ENCODE measurements at places on chromosomes 11 and 22.

- DNase-seq, result no peak
Observed at GRCh38 chr22:32205974-32206773, 1.3 kb upstream of the RFPL2 start.

DNA sequence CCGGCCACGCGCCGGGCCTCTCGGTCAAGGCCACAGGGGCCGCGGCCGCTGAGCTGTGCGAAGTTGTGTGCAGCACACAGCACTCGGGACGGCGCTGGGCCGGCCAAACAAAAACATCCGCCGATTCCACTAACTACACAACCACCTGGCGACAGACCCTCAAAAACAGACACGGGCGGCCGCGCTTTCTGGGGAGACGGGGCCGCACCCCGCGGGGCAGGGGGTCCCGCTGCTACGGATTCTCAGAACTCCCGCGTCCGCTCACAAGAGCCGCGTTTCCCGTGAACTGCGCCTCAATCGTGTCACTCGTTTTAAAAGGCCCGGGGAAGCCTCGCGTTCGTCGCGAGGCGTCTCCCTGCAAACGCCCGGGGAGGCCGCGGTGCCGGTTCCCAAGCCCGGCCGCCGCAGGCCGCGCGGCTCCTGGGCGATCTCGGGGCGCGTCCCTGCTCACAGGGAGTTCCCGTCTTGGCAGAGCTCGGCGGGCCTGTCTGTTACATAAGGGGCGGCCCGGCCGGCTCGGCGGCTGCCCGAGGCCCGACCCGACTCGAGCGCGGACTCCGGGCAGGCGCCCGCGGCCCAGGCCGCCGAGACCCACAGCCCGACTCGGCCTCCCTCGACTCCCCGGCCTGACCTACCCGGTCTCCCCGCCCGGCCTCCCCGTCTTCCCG is 936 bp downstream of the BRD1 start:
- no peak for DNase-seq

DNA sequence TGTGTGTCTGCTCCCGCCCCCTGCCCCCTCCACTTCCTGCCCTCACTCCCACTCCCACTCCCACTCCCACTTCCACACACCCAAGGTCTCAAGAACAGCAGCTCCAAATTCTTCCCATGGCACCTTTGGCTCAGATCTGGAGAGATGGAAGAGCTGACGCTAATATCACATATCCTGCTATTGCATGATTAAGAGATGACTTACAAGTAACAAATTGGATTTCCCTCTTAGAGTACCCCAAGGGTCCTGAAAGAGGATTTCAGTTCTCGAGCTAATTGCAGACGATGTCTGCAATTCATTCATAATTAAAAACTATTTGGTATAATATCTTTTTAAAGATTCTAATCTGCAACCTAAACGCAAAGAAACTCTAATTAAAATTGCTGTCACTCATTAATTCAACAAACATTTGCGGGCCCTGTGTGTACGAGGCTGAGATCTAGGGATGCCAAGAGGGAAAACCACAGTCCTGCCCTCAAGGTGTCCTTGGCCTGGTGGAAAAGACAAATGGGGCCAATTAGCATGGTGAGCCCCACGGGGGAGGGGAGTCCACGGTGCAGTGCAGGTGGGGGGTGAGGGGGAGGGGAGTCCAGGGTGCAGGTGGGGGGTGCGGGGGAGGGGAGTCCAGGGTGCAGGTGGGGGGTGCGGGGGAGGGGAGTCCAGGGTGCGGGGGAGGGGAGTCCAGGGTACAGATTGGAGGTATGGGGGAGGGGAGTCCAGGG is 50.3 kb downstream of the CELSR1 start:
- no peak for DNase-seq

DNA sequence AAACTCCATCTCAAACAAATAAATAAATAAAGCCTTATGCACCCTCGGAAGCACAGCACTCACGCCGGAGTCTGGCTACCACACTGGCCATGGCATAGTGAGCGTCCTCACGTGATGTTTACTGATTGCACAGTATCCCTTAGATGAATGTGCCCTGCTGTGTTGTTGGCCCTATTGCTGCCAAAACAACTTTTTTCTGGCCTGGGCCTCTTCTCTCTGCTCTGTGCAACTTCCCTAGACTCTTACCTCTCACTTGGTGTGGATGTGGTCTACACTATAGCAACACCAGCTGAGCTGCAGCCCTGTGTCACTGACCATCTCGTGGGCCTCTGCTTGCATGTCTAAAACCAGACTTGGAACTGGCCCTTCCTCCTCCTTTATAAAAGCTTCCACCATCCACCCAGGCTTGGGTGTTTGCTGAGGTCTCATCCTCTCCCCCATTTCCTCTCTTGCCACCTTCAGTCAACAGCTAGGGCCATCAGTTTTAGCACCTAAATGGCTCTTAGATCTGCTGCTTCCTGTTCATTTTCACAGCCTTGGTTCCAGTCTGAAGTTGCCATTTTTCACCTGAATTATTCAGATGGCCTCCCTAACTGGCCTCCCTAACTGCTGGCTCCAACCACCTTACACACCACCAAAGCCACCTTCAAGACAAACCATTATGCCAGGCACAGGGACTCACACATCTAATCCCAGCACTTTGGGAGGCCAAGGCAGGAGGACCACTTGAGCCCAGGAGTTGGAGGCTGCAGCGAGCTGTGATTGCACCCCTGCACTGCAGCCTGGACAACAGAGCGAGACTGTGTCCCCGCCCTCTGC is 9.2 kb downstream of the ZNF74 start:
- DNase-seq, result no peak

- no peak for DNase-seq
Observed at GRCh38 chr22:50398831-50399648, 55.9 kb downstream of the PPP6R2 start.

DNA sequence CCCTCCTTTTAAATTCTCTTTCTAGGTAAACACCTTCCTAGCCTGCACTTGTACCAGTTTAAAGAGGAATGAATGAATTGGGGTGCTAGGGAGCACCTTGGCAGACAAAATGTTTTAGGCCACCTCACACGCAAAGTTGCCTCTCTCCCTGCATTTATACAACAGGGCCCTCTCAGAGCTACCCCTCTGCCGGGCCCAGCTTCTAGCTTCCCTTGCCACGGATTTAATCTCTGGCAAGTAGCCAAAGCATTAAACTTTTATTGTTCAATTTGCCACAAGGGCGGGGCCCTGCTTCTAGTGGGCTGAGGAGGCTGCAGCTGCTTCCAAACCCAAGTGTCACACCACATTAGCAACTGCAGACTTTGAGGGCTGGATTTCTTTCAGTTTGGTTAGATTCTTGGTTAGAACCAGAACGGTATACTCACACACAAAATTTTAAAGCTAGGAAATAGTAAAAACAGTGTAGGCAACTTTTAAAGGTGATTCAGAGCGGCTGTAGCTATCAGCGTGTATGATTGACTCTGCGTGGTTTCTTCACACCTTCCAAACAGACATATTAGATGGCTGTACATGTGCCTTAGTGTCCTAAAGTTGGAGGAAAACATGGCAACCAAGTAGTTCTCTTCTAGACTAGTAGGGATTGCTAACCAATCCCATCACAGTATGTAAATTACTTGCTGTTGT is 6.5 kb downstream of the KREMEN1 start:
- no peak for DNase-seq

- no peak for DNase-seq
Observed at GRCh38 chr22:43974028-43974545, 18.8 kb downstream of the SAMM50 start.

DNA sequence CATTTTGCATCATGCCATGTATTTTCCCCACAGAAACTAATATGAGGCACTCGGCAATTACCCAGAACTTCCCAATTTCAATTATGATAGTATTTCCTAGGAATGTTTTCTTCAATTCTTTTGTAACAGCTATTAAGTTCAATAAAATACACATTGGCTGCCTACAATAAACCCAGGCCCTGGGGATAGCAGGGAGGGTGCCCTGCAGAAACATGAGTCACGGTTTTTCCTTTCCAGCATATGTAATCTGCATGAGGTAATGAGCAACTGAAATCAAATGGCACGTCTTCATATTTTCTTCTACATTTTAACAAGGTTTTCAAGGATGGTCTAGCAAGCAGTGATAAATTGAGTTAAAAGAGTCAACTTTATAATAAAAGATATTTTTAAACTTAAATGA is 32.0 kb downstream of the GUCY1A2 start:
- no peak for DNase-seq

DNA sequence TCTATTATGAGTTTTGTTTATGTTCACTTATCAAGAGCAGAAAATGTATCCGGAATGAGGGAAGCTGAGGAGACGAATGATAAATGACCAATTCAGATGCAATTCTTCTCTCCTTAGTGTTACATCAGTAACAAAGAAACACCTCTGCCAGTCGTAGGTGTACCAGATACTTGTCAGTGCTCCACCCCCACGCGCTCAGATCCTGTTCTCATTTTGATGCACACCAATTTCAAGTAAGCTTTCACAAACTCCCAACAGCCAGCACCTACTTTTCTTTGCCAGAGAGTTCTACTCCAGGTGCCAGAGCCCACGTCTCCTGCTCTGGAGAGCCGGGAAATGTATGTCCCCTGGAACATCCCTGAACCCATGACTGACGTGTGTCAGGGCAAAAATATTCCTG is 43.7 kb downstream of the OR8B12 start:
- no peak for DNase-seq

- DNase-seq, result no peak
Observed at GRCh38 chr11:17713851-17714250, 5.5 kb upstream of the MYOD1 start.

DNA sequence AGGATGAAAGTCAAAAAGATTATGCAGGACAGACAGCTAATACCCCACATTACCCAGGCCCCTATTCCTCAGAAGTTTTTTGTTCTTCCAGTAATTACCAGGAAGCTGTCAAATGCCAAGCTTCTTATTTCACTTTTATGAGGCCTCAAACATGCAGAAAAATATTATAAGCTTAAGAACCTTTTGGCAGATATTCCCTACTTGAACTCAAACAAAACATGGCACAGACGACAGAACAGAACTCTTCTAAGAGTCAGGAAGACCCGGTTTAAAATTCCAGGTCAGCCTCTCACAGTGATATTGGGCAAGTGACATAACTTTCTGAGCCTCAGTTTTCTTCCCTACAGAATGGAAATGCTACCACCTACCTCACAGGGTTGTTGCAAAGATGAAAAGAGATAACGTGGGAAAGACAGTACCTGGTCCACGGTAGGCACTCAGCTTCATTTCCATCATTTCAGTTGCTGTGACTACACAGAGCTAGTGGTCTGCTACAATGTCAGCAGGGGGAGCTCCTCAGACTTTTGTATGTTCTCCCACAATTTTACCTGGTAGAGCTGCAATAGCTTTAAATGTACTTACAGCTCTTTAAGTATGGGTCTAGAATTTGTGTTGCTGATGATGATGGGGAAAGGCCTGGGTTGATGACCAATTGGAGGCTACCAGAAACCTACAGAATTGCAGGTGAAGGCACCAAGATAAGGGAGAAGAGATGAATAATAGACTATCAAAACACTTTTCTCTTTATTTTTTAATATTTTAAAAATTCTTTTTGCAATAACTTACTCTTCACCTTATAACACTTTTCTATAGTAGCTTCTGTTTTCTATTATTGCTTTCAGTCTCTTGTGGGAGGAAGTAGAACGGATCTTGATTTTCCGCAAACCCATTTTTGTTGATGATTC is 98.3 kb upstream of the CHRM4 start:
- no peak for DNase-seq

DNA sequence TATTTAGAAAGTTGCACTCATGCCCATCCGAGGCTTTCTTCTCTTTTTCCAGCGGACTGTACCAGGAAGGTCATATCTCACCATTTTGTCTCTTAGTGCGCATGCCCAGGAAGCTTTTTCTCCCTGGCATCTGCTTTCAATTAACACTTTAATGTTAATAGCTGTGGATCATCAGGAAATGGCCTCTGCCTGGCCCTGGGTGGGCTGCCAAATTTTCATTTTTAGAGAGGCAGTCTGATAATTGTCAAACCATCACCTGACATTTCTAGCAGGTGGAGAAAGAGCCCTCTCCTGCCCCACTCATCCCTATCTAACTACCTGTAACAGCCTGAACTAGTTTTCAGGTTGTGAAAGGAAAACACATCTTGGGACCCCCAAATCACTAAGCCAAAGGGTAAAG is 257.4 kb upstream of the LRRC4C start:
- DNase-seq, result no peak

- DNase-seq, result no peak
Observed at GRCh38 chr22:17865183-17866055, 91.2 kb upstream of the BID start.

Measured in activated naive CD4-positive, alpha-beta T cell (primary cell).